Activated naive CD8-positive, alpha-beta T cell treated with anti-CD3 and anti-CD28 coated beads, Interleukin-2, amount 50 U/mL, for 16 hours (primary cell): ENCODE measurements at places on chromosomes 12 and 14.

DNA sequence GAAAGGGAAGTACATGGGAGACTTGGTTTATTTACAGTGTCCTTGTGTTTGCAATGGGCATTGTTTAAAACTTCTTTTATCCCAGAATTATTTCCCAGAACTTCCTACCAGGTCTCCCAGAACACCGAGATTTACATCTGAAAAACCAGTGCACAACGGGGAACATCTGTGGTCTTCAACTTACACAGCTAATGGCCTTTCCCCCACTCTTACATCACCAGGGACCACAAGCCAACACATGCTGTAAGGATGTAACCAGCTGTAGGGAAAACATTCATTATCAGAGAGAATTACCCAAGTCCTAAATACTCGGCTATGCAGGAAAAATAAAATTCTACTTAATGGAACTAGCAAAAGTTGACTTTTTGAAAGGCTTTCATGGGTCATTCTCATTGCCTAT lies 267.6 kb downstream of the DUSP6 start:
- DNase-seq: no peak

- DNase-seq: no peak
Observed at GRCh38 chr14:78367355-78367754, 197.2 kb downstream of the NRXN3 start.

GRCh38 chr14:80213602-80214001 lies 2.3 kb upstream of the DIO2 start:
- DNase-seq: no peak

GRCh38 chr14:39974036-39974435 lies 541.8 kb upstream of the FBXO33 start:
- DNase-seq: no peak

DNA sequence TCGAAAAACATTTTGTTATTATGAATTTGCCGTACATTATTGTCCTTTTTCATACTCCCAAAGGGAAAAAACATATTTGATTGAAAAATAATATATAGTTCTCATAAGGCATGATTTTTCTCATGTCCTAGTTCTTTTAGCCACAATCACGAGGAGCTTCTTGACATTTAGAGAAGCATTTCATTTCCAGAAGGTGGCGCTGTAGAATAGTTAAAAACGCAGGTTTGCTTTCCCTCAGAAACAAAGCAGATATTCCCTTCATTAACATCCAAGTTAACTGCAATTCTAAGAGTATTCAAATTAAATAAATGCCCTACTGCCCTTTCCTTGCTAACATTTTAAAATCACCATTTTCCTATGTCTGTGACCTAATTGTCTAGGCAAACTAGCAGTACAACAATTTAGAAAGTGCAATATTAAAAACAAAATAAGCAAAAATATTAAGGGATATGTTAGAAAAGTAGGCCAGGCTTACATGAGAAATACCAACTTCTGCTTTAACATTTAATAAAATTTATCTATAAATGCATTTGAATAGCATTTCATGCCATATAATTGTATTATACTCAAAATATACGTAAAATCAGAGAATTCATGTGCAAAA lies 10.9 kb upstream of the PIK3C2G start:
- no peak for DNase-seq

DNA sequence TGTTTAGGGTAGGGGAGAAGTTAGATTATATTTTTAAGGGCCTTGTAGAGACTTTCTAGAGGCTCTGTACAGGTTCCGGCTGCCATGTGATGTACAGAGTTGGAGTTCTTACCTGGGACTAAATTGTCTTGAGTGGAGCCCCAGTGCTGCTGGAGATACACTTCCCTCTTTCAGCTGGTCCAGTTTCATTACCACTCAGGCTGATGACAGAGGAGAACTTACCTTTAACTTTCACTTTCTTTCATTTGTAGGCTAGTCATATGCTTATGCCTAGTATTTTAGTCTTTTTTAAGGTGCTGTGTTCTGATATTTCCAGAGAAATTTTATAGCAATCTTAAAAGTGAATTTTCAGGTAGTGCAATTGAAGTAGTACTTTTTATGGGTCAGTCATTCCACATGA lies 117.3 kb downstream of the ERC1 start:
- DNase-seq: no peak

- no peak for DNase-seq
Observed at GRCh38 chr14:22071006-22071405, 397.4 kb upstream of the OR4E1 start.

DNA sequence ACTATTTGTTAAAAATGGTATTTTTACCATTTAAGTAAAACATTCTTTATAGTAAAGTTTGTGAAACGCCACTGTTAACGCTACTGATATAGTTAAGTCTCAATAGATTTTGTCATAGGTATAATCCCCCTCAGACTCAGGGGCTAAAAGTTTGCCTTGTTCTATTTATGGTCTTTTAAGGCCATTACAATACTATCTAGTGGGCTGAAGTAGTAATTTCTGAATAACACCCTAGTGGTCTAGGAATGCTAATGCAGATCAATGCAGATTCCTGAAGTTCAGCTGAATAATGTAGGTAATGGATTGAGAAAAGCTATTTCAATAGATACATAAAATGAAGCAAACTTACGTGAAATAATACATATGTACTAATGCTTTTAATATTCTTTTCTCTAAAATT lies 989.3 kb upstream of the NOVA1 start:
- no peak for DNase-seq

DNA sequence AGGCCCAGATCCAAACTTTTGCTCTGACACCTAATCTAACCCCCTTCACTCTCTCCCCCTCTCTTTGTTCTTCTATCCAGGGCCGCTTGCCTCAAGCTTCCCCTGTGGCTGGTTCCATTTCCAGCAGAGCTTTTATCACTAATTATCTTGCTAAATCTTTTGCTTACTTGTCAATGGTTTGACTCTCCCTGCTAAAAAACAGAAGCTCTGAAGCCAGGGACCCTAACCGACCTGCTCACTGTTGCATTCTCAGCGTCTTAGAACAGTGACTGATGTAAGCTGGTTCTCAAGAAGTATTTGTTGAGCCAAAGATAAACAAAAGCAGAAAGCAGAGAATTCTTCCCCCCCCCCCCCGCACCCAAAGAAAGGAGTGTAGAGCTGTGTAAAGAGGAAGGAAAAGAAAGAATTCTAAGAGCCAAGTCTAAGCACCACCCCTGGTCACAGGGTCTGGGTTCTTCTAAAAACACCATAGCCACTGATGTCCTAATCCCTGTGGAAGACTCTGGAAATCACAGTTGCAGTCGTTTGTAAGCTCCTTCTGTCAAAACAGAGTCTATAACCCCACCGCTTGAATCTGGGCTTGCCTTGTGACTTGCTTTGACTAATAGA lies 385.8 kb downstream of the MED13L start:
- DNase-seq: no peak

- DNase-seq: no peak
Observed at GRCh38 chr12:108642269-108642870, 8.7 kb upstream of the SELPLG start.

DNA sequence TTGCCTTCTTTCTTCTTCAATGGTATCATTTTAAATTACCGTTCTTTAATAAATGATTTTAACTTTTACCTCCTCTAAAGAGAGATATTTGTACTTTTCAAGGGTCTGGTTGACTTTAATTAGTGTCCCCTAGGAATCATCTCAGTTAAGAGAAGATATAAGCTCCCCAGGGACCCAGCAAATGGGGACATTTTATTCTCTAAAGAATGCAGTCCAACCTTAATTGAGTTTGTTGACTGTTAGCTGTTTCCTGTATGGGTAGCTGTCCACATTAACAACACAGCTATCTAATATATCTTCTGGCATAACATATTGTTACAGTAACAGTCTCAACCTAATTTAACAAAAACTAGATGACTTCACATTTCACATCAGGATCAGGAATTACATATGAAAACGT lies 241.6 kb upstream of the NPAS3 start:
- DNase-seq: no peak

GRCh38 chr14:39430762-39431415 lies 1.3 kb downstream of the FBXO33 start:
- no peak for DNase-seq

- DNase-seq: no peak
Observed at GRCh38 chr12:80807640-80808288, 91.1 kb downstream of the MYF5 start.

DNA sequence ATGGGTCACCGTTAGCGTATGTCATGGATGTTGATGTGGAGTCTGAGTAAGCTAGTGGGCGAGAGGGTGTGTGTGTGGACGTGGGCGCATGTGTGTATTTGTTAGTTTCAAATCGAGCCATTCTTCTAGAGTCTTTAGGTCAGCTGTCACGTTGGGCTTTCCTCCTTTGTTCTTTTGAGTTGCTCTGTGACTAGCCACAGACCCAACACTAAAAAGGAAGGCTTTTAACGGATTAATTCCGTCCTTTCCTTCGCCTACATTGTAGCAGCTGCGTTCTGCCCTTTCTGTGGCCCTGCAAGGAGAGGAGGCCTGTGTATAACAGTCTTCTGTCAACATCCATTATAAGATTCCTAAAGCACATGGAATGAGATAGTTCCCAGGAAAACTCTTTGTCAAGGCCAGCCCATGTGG lies 117.2 kb upstream of the DNM1L start:
- DNase-seq: no peak

GRCh38 chr12:13592063-13592942 lies 389.1 kb downstream of the GRIN2B start:
- no peak for DNase-seq

DNA sequence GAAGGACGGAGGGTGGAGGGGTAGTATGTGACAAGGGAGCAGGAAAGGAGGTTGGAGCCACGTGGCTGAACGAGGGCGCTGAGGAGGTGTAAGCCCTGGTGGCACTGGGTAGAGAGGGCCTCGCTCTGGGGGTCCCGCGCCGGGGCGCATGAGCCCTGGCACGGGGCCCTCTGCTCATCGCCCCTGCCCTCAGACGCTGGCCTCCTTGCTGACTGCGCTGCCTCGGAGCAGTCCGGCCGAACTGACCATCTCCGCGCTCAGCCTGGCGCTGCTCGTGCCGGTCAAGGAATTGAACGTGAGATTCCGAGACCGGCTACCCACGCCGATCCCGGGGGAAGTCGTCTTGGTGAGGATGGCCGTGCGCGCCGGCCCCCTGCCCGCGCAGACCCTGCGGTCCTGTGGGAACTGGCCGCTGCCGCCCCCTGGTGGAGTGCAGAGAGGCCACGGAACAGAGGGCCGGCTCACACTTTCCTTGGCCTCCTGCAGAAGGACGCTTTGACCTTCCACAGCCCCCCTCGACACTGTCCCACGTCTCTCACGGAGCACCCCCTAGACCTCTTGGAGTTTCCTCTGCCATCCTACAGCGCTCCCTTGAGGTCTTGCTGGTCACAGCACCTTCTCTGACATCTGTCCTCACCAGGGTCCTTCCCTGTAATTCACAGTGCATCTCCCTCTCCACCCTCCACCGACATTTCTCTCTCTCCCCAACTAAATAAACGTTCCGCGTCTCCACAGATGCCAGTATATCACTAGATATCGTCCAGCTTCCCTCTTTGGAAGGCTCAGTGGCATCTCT lies 10.5 kb downstream of the ARHGEF25 start:
- DNase-seq: no peak

DNA sequence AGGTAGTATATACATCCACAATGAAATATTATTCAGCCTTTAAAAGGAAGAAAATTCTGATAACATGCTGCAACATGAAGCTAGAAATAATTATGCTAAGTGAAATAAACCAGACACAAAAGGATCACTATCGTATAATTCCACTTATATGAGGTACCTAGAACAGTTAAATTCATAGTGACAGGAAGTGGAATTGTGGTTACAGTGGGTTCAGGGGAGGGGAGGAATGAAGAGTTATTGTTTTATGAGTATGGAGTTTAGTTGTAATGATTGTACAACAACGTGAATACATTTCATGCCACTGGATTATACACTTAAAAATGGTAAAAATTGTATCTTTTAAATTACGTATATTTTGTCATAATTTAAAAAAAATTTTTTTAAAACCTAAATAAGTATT lies 21.0 kb downstream of the EEA1 start:
- DNase-seq: no peak

DNA sequence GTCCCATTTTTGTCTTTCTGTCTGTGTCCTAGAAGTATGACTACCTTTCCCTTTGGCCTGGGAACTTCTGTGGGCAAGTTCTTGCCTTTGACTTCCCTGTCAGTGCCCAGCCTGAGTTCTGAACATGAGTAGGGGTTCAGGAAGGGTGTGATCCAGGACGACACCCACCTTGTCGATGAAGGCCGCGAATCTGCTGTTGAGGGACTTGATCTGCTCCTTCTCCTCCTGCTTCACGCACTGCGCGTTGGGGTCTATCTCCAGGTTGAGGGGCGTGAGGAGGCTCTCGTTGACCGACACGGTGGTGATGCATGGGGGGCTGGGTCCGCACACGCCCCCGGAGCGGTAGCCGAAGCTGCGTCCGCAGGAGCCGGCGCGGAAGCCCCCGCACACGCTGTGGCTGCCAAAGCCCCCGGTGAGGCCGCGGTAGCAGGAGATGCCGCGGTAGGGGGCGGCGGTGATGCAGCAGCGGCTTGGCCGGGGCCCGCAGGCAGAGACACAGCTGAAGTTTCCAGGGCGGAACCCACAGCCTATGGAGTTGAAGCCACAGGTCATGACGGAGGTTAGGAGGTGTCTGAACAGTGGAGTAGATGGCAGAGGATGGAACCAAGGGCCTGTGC lies at the start of gene KRT83:
TSS of gene KRT83 (minus strand) at position 615 of the 617 bp plus-strand sequence. CDS start at position 552, 63 bp downstream.
- no peak for DNase-seq

DNA sequence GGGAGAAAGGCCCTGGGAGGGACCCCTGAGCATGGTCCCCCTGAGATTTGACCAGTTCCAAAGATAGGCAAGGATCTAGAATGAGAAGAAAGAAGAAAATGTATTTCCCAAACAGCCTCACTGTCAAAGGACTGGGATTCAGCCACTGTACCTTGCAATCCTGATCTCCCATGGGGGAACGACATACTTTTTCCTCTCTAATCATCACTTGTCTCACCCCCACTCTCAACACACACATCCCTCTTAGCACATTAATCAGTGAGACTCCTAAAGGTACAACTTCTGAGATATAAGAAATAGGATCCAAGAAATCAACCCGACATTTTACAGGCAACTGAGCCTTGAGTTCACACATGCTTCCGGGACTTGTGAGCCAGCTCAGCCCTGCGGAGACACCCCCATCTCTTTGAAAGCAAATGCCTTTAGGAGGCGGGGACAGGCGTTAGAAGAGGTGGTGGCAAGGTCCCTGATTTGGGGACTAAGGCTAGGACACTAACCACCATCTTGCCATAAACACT lies 1.4 kb downstream of the MAP3K9 start:
- peak; percentile 16 for DNase-seq

DNA sequence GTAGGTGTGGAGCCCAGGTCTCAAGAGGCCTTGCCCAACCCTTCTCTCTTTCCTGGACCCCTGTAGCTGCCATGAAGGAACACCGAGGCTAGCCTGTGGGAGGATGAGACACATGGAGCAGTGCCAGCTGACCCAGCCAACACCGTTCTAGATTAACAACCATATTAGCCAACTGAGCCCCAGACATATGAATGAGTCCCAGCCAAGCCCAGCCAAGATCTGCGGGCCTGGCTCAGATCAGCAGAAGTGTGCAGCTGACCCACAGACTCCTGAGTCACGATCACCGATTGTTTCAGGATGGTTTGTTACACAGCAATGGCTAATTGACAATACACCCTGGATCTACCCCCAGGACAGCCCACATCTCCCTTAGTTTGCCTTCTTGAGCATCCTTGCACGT lies 82.1 kb downstream of the NTF3 start:
- DNase-seq: no peak
